G401 (cell line): ENCODE measurements at places on chromosomes 11 and 22. TPM values are rescaled to one million over a fixed set of nuclear protein-coding genes. Genes with fewer than 3 reads are reported as not detected.

The TEF gene
- total RNA-seq, result 4.1 and 12.8 TPM in 2 replicates

The HBG1 gene
- not detected in 2 replicates for total RNA-seq

GRCh38 chr11:65486570-65487466, 12.0 kb upstream of the MALAT1 start:
- no peak for DNase-seq

DNA sequence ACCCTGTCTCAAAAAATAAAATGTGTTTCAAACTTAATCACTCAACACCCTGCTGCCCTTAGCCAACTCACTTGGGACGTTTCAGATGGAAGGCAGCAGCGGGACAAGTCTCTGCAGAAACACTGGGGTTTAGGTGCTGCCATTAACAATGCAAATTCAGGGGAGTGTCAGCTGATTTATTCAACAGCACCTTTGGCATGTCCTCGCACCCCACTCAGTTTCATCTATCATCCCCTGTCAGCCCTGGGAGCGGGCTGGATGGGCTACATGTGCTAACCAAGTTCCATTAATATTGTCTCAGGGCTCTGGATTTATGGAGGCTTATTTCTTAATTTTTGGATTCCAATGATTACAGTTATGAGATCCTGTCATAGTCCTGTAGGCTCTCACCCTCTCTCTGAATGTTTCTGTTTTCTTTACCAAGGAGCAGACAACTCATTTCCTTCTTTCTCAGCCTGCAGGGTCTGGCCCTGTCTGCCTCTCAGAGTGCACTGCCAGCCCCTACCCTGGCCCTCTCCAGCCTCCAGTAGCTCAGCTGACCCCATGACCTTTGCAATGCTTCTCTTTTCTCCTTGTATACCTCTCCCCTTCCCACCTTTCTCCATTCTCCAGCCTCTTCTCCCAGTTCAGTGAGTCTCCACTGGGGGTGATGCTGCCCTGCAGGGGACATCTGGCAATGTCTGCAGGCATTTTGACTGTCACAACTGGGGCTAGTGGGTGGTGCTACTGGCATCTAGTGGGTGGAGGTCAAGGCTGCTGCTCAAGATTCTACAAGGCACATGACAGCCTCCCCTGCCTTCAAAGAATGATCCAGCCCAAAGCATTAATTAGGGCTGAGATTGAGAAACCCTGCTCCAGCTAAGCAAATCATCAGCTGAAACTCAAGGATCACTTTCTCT, 79.0 kb downstream of the APIP start:
- no peak for DNase-seq

- DNase-seq, result peak; percentile 39
Observed at GRCh38 chr11:66543263-66544107, 2.4 kb downstream of the ZDHHC24 start.

GRCh38 chr11:35232891-35233330, 93.9 kb downstream of the CD44 start:
- DNase-seq, result no peak

- DNase-seq, result no peak
Observed at GRCh38 chr22:38921120-38921519, 36.3 kb upstream of the APOBEC3A start.

DNA sequence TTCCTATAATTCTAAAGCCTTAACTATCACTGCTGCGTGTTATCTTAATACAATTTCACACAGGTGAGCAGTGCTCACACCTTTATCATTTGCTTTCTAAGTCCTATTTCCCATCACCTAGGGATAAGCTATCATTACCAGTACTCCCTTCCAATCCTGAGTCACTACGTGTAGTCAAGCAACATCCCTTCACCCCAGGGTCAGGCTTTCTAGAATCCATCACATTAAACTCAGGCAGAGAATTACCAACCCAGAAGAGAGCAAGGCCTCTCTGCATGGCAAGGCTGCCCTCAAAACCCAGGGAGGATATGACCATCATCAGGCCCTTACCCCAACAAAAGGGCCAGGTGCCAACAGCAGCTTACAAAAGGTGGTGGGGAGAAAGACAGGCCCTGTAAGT, 9.8 kb downstream of the PACSIN2 start:
- no peak for DNase-seq

- DNase-seq, result no peak
Observed at GRCh38 chr11:2791521-2792380, 92.0 kb upstream of the KCNQ1OT1 start.

The GSTT2 gene
- total RNA-seq, result not detected in 2 replicates

The TRIM29 gene
- total RNA-seq, result not detected in 2 replicates

- DNase-seq, result no peak
Observed at GRCh38 chr11:102139081-102139498, 28.8 kb downstream of the YAP1 start.

GRCh38 chr11:130457623-130458409, 9.4 kb downstream of the ADAMTS15 start:
- no peak for DNase-seq

DNA sequence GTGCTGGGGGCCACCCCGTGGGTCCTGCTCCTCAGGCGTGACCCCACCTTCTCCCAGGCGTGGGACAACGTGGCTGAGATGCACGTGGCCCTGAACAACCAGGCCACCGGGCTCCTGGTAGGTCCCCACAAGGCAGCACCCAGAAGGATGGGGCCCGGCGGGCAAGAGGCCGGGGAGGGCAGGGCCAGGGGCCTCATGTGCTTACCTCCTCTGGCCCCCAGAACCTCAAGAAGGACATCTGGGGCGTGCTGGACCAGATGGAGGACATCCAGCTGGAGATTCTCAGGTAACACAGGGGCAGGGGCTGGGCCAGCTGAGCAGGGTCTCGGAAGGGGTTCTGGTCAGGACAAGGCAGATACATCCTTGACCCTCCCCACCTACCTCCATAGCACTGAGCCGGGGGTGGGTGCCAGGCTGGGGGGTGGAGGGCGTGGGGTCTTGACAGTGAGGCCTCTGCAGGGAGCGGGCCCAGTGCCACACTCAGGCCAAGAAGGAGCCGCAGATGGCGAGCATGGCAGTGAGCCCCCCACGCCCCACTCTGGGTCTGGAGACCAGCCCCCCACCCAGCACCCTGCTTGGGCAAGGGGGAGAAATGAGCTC, 186.3 kb downstream of the IGLL1 start:
- no peak for DNase-seq

DNA sequence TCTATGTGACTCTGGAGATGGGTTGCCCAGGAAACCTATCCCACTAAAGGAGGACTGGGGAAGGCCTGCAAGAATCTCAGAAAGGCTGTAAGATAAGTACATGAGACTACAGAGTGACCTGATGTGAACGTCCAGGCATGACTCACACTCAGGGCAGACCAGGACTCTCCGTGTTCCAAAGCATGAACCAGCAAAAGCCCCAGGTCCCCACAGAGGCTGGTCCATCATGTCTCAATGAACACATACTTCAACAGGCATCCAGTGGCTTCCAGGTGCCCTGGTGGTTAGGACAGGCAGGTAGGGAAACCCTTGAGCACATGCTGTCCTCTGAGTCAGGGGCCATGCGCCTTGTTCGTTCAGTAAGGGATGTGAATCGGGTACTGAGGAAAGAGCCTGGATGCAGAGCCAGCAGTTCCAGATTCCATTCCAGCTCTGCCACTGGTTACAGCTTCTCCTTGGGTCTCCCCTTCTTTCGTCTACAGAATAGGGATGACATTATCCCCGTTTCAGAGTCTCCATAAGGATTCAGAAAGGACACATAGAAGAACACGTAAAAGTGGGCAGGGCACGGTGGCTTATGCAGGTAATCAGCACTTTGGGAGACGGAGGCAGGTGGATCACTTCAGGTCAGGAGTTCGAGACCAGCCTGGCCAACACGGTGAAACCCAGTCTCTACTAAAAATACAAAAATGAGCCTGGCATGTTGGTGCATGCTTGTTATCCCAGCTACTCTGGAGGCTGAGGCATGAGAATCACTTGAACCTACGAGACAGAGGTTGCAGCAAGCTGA, 129.0 kb upstream of the TEAD1 start:
- no peak for DNase-seq

DNA sequence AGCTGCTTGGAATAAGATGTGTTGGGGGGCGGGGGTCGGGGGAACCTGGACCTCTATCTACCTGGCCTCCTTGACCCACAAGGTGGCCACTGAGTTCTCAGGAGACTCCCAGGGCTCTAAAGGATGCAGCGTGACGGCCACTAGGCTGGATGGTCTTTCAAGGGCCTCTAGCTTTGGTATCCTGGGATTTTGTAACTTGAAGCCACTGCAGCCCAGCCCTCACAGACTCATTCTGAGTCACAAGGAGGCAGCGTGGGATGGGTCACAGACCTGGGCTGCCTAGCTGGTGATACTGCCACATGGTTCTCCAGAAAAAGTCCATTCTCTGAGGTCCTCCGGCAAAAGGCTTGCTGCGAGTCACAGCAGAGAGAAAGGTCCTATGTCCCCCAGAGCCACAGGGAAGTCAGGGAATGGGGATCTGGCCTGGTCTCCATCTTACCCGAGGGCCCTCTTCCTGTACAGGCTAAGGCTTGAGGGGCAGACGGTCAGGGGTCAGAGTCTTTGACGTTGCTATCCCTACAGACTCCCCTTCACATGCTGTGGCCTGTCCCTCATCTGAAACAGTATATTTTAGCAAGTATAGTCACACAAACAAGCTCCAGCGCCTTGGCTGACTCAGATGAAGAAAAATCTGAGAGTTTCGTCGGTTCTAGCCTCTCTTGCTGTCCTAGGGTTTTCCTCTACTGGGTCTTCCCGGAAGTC, 52.4 kb downstream of the KCNC1 start:
- DNase-seq, result no peak

- no peak for DNase-seq
Observed at GRCh38 chr22:39309881-39310714, 9.3 kb downstream of the RPL3 start.

DNA sequence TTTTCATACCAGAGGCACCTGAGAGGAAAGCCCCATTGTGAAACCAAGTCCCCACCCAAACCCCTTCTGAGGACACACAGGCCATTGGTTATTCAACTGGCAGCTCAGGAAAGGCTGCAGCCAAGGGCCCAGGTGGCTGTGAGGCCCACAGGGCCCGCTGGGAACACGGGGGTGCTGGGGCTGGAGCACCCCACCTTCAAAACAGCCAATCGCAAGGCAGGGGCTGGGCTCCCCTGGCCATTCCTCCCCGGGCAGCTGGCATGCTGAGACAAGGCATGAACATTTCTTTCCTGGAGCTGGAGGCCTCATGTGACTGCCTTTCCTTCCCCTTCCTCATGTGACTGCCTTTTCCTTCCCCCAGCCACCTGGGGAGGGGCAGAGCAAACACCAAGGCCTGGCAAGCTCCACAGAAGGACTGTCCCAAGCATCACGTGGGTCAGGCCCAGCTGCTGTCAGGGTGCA, 76.9 kb downstream of the PIWIL3 start:
- no peak for DNase-seq

GRCh38 chr11:103584720-103585119, 451.7 kb upstream of the DDI1 start:
- DNase-seq, result no peak

The MMP7 gene
- total RNA-seq, result not detected in 2 replicates

The PRG2 gene
- total RNA-seq, result not detected in 2 replicates

The CBL gene
- 4.9 and 11.7 TPM in 2 replicates for total RNA-seq

The MYO7A gene
- 0.64 and 4.1 TPM in 2 replicates for total RNA-seq
